Stimulated activated CD8-positive, alpha-beta memory T cell treated with anti-CD3 and anti-CD28 coated beads, Interleukin-12 subunit alpha, Interleukin-12 subunit beta, amount 100 ng/mL, for 4 hours (primary cell): ENCODE measurements at places on chromosomes 5 and 9.

DNA sequence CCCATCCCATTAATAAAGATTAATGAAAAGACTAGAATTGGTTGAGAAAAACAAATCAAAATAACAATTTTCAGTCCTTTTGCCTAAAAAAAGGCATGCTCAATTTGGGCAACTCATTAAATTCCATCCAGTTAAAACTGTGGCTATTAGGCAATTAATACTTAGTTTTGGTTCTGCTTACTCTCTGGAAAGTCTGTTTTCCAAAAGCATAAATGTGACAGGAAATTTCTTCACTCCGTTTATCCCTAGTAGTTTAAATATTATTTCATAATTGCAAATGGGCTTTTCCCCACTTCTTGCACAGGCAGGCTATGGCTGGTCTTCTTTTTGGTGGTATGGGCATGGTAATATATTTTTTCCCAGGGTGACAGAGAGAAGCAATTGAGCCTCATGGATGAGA, 373.3 kb upstream of the KLF4 start:
- DNase-seq: no peak

GRCh38 chr9:105290418-105290817, 46.0 kb downstream of the SLC44A1 start:
- no peak for DNase-seq

DNA sequence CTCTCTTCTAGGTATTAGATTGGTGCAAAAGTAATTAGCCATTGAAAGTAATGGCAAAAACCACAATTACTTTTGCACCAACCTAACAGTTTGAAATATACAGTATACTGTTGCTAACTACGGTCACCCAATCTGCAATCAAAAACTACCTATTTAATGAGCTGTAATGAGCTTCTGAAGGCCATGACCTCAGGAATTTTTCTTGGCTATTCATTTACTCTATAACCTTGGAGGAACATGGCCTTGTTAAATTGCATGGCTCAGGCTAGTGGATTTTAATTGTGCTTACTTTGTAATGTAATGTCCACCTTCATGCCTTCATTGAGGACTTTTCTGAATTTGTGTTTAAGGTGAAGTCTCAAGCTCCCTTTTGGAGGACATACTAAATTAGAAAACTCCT, 24.7 kb downstream of the DNAH5 start:
- DNase-seq: no peak

DNA sequence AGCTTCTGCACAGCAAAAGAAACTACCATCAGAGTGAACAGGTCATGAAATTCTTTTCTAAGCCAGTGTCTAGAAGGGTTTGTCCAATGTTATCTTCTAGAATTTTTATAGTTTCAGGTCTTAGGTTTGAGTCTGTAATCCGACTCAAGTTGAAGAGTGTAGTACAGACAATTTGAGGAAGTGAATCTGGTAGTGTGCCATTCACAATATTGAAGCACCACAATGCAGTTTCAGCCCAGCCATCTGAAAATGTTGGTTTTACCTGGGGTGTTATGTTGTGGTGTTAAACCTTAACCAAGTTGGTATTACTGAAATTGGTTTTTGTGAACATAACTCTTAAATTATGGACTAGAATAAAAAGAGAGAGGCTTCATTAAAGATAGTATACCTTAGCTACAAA, 77.2 kb downstream of the ADAMTS16 start:
- no peak for DNase-seq

DNA sequence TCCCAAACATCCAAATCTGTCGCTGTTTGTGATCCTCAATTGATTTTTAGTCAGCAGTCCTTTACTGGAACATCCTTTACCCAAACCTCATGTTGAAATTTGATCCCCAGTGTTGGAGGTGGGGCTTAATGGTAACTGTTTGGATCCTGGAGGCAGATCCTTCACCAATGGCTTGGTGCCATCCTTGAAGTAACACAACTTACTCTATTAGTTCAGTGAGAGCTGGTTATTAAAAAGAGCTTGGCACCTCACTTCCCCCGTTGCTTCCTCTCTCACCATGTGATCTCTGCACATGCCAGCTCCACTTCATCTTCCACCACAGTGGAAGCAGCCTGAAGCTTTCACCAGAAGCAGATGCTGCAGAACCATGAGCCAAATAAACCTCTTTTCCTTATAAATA, 40.3 kb downstream of the DNAJB5 start:
- DNase-seq: no peak

GRCh38 chr9:7137571-7137970, 379.8 kb downstream of the KDM4C start:
- no peak for DNase-seq

- no peak for DNase-seq
These were observed 80.1 kb downstream of the ITGA1 start for GRCh38 chr5:52867809-52868208.

DNA sequence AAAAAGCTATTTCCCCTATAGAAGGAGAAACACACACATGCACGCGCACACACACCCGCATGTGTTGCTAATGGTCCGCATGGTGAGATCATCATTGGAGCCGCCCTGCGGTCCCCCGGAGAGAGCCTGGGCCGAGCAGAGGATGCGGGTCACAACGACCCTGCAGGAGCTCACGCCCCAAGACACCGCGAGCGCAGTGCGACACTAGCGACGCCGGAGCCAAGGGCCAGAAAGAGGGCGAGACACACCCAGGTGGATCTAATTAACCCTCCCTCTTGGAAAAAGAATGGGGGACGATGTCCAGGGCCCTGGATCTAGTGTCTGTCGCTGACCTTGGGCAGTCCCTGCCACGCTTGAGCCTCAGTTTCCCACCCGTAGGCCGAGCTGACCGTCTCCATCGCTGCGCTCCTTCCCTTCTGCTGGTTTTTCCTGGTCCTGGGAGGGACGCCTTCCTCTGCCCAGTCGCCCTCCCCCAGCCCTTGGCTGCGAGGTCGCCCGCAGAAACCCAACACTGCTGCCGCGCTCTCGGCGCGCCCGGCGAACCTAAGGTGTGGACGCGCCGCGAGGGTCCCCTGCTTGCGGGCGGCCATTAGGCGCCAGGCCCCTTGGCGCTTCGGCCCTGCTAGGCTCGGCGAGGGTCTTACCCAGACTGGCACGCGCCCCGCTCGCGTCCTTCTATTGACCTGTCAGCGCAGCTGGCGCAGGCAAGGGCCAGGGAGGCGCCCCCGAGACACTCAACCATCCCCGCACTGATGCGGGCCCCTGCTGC, 47.5 kb upstream of the RNF20 start:
- no peak for DNase-seq

DNA sequence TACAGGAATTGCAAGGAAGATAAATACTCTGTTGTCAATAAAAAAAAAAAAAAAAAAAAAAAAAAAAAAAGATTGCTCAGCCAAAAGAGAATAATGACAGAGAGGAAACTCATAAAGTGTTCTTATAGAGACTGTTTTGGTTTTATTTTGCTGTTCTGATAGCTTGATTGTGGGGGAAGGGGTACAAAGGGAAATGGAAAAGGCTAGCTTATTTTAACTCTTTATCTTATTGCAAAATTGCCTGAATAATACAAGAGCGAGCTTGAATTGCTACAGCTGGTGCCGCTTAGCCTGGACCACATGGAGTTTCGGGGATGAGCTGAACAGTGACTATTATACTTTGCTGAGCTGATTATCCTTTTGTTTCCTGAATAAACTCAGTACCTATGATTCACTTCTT, 31.0 kb upstream of the SHISAL2B start:
- DNase-seq: no peak

DNA sequence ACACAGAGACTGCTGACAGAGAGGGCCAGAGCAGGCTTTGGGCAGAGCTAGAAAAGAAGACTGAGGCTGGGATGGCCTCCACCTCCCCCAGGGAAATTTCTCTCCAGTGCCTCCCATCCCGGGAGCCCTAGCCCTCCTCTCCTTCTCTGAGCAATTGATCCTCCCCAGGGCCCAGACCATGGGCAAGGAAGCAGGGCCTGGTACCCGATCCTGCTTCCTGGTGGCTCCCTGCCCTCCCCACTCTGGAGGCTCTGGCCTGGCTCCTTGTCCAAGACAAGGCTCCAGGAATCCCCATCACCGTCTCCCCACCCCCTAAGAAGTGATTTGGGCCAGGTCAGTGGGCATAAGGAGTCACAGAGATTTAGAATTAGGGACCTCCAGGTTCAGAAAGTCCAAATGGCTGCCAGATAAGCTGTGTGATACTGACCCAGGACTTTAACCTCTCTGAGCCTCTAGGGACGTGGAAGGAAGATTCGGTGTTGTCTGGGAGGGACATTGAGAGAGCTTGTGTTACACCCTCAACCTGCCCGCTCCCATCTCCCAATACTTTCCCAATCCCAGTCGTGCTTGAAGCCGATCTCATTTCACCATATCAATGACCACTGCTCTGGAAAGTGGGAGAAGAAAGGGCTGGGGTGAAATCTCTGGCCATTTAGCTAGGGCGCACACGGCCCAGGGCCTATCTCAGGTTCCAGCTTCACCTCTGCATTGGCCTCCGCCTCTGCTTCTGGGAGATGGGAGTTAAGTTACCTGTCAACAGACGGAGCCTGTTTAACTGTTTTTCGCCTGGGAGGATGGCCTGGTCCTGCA, 25.8 kb upstream of the KIF12 start:
- no peak for DNase-seq

- no peak for DNase-seq
These were observed 63.9 kb upstream of the SYK start for GRCh38 chr9:90737742-90738141.

DNA sequence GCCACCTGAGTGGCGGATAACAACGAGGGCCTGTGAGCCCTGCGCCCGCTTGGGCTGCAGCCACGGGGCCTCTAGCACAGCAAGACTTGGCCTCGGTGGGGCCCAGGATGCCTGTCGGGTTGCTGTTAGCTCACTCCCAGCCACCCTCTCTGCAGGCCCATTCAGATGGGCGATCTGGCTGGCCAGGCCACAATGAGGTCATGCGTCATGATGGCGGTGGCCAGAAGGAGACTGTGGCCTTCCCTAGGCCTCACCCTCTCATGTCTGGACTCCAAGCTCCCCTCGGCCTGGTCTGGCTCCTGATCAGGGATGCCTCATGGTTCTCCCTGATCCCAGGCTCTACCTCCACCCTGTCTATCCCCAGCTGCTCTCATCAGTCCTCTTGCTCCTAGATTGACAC, 19.0 kb upstream of the TCOF1 start:
- no peak for DNase-seq

DNA sequence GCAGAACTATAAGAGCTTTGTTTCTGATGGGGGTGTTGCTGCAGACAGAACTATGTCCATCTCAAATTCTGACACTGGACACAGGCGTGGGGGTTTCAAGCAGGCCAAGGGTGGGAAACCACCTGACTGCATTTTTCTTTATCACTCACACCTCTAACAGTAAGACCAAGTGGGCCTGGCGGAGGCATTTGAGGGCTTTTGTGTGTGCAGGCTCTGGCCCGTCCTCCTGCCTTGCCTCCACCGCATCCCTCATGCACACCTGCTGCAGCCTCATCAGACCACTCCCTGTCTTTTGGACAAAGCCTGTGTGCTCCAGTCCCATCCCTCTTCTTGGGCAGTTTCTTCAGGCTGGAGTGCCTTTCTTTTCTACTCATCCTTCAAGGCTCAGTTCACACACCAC, 7.9 kb downstream of the OR13J1 start:
- DNase-seq: no peak

DNA sequence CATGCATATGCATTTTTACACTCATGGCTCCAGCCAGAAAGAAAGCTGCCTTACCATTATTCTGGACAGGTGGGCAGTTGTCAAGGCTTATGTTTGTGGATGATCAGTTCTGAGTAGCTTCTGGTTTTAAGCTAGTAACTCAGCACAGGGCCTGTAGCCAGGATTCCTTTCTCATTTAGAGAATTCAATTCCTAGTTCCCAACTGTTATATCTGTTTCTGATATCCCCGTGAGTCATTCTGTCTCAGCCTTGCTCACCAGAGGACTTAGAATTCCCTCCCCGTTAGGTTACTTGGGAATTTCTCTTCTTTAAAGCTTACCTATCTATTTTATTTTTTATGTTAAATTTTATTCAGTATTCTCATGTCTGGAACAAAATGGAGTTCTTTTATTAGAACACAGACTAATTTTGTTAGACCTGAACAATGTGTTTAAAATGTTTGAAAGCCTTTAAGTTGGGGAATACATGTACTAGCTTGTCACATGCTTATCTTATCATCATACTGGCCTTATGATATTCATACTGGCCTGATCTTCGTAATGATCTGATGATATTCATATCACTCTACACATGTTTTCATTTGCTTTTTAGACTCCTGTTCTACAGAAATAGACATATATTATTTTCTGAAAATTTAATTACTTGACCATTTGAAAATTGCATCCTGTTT, 47.1 kb downstream of the CAST start:
- no peak for DNase-seq

- no peak for DNase-seq
These were observed 76.4 kb upstream of the GPR151 start for GRCh38 chr5:146592352-146592751.

- no peak for DNase-seq
These were observed 40.9 kb downstream of the PHF2 start for GRCh38 chr9:93617273-93617672.

DNA sequence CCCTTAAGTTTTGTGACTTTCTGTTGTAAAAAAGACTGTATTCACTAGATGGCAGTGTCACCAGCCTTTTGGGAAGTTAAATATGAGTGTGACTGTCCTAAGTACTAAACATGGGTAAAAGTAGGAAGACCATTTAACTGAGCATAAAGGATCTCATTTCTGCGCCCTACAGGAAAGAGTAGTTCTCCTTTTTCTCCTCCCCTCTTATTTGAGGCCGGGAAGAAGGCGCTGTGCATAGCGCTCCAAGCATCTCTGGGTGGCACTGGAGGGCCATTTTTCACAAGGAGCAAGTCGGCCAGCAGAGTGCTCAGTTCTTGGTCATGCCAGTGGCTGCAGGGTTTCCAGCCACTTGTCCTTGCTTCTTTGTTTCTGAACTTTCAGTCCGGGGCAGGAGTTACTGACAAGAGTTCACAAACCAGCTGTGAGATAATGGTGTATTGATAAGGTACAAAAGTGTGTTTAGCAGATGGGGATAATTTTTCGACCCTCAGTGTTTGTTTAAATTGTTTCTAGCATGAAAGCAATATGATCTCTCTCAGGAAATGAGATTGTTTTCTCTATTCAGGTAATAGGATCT, 227.6 kb upstream of the DMRT1 start:
- peak; percentile 6 for DNase-seq

DNA sequence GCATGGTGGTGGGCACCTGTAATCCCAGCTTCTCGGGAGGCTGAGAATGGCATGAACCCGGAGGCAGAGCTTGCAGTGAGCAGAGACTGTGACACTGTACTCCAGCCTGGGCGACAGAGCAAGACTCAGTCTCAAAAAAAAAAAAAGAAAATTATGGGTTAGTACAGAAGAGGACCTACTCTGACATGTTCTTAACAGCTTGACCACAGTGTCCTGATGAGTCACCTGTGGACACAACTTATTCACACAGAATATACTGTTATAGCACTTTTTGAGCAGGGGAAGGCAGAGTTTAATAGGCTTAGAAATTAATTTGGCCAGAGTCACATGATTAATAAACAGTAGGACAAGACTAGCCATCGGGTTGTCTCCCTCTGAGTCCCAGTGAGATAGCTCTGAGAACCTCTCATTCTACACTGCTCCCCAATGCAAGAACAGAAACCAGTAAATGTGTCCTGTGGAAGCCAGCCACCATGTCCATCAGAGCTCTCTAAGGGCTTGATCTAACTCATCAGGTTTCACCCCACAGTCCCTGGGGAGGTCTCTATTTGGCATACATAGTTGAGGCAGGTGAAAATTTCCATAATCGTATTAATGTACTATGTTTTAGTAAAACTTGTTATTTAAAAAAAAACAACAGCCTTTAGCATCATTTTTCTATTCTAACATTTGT, 1077.9 kb upstream of the C9orf72 start:
- no peak for DNase-seq

GRCh38 chr5:59553992-59554391, 339.5 kb downstream of the PDE4D start:
- DNase-seq: no peak

- DNase-seq: no peak
These were observed 254.1 kb downstream of the FSTL4 start for GRCh38 chr5:133358271-133358670.

GRCh38 chr5:169838688-169839087, 141.6 kb downstream of the INSYN2B start:
- DNase-seq: no peak
